ENCODE measurements at places on chromosomes 7 and 10. TPM values are rescaled to one million over a fixed set of nuclear protein-coding genes. Genes with fewer than 3 reads are reported as not detected.

TBC1D12 gene
- total RNA-seq, result 13.9 TPM

SEMA3C gene
- 203 TPM for total RNA-seq

ALOX5 gene
- total RNA-seq, result not detected

TCAF2 gene
- 1.5 TPM for total RNA-seq

FAM131B gene
- 3.8 TPM for total RNA-seq
